ENCODE measurements at places on chromosomes 11 and 22.

DNA sequence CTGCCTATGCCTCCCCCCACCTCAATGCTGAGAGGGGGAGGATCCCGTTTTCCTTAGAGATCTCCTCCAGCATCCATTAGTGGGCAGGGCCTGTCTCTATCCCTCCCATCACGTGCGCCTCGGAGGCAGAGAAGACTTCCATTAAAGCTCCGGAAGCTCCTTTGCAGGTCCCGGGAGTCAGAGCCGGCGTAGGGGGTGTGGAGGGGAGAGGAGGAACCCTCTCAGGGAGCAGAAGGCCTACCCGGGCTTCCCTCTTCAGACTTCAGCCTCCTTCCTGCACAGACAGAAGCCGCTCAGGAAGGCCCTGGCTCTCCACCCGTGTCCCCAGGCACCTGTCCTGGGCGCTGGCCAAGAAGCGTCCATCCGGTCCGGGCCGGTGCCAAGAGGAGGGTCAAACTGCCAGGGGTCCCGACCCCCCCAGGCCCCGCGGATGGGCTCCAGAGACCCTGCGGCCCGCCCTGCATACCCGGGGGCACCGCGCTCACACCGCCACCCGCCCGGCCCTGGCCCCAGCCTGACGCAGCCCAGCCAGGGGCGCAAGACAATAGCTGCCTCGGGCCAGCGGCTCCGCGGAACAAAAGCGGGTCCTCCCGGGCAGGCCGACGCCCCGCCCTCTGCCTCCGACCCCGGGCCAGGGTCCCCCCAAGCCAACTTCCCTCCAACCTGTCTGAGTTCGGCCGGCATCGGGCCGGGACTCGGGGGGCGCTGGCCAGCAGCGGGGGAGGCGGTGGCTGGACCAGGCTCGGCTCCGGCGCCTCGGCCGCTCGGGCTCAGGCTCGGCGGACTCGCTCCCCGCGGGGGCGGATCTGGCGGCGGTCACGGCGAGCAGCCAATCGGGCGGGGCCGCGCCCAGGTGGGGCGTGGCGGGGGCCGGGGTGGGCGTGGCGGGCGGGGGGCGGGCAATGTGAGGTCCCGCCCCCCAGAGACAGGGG, 29.9 kb downstream of the ARVCF start:
- DNase-seq, result peak; percentile 98

DNA sequence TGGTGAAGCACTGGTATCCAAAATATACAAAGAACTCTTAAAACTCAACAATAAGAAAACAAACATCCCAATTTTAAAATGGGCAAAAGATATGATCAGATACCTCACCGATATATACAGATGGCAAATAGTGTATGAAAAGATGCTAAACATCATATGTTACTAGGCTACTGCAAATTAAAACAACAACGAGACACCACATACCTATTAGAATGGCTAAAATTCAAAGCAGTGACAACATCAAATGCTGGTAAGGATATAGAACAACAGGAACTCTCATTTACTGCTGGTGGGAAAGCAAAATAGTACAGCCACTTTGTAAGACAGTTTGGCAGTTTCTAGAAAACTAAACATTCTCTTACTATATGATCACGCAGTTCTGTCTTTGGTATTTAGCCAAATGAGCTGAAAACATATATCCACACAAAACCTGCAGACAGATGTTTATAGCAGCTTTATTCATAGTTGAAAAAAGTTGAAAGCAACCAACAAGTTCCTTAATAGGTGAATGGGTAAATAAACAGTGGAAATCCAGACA, 38.5 kb downstream of the SIK3 start:
- no peak for DNase-seq

- DNase-seq, result no peak
Measured at GRCh38 chr22:30423301-30423958, 2.1 kb upstream of the MTFP1 start.

GRCh38 chr22:49108636-49109315, 718.9 kb downstream of the BRD1 start:
- DNase-seq, result no peak

DNA sequence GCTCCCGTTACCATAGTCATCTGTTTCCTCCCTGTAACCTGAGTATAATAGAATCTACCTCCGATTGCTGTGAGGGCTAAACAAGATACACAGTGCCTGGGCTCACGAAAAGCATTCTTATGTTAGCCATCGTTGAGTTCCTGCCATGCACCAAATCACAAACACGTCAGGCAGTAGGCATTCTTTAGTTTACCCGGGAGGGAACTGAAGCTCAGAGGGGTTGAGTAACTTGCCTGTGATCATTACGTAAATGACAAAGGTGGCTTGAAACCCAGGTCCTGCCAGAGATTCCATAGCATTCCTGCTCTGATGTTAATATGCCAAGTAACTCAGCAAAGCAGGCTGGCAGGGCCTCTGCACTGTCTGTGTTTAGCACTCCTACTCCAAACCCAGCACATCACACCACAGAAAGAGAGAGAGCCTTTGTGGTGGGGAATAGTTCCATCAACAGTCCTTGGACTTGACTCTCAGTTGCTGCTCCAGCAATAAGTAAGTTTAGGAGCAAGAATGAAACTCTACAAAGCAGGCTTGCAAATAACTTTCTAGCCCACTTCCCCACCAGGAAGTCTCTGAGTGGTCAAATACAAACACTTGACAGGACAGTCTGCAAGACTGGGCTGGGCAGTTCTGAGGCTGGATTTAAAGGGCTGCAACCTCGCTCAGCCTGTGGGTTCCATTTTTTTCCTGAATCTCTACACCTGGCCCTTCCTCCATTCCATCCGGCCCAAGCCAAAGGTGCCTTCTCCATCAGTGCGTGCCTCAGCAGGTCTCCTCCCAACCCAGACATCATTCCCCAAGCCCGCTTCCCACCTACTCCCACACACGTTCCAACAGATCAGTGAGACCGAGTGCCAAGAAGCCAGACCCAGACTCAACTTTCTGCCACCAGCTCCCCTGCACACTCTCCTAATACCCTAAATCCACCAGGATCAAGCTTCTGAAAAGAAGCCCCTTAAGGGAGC, 1.1 kb downstream of the SCN2B start:
- DNase-seq, result peak; percentile 36

- DNase-seq, result no peak
Measured at GRCh38 chr11:104286129-104286528, 122.2 kb upstream of the PDGFD start.

DNA sequence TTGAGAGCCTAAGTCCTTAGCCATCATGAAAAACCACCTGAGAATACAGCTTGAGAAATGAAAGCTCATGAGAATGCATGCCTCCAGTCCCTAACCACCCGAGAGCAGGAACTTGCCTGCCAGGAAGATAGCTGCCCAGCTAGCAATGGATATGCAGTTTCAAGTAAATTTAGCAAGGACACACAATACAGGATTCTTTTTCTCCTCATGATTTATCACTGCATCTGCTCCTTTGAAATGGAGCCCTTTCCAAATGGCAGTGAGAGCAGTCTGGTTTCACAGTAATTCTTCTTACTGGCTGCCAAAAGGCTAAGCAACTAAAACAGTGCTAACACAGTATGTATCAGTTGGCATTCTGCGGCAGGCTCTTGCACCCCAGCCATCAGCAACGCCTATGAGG, 109.9 kb downstream of the MICAL3 start:
- DNase-seq, result no peak

GRCh38 chr22:23305321-23305910, 125.1 kb downstream of the BCR start:
- DNase-seq, result peak; percentile 73

DNA sequence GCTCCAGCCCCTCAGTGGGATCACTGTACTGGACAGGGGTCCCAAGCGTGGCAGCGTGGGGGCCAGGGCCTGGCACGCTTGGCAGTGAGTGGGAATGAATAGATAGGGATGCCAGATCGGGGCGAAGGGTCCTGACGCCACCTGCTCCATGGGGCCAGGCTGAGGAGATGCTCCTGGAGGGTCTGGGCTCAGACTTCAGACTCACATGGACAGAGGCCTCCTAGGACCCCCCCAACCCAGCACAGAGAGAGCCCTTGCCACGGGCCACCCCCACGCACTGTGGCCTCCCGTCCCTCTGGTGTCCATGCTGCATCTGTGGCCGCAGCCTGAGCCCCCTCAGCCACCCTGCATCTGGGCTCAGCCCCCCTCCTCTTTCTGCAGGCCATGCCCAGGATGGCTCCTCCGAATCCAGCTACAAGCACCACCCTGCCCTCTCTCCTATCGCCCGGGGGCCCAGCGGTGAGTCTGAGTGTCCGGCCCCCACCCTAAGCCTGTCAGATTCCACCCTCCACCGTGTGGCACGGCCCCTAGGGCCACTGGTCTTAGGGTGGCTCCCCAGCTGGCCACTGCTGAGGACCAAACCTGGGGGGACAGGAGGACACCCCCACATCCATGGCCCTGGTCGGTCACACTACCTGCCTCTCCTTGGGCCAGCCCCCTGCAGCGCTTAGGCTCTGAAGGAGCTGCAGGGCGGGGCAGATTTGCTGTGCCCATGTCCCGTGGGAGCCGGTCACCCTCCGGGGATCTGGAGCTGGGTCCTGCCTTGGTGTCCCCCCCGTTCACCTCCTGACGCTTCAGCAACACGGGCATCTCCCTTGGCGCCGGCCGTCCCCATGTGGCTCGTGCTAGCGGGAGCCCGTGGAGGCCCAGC, 2.7 kb downstream of the MUC5AC start:
- DNase-seq, result peak; percentile 9

DNA sequence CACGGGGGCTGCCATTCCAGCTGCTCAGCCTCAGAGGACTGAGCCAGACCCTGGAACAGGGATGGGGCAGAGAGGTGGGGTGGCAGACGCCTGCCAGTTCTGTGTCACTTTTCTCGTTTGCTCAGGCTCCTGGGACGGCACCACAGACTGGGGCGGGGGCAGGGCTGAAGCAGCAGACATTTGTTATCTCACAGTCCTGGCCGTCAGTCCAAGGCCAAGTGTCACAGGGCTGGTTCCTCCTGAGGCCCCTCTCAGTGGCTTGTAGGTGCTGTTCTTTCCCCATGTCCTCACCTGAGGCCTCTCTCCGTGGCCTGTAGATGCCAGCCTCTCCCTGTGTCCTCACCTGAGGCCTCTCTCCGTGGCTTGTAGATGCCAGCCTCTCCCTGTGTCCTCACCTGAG, 24.7 kb downstream of the TPCN2 start:
- no peak for DNase-seq

GRCh38 chr11:17683377-17684161, 35.8 kb upstream of the MYOD1 start:
- DNase-seq, result peak; percentile 53

GRCh38 chr22:19659805-19660345, 54.4 kb upstream of the SEPTIN5 start:
- DNase-seq, result no peak

- DNase-seq, result no peak
Measured at GRCh38 chr22:44719586-44720368, 17.8 kb downstream of the PRR5 start.

DNA sequence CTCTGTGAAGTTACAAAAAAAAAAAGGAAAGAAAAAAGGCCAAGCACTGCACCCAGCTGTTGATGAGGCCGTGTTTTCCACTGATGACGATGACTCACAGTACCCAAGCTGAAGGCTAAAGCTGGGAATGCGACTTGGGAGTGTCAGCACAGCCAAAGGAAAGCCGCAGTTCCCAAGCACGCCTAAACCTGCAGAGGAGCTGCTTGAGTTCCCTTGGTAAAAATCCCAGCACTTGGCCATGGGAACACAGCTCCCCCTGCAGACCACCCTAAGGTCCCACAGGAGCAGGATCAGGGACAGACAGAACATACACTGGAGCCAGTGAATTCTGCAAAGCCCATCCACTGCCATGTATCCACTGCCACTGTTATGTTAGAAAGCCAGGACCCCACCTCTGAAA, 39.9 kb downstream of the SERGEF start:
- DNase-seq, result peak; percentile 90

- DNase-seq, result no peak
Measured at GRCh38 chr11:61912991-61913698, 4.2 kb downstream of the RAB3IL1 start.
